NCI-H1930 (cell line): ENCODE measurements at places on chromosomes 2 and 18.

GRCh38 chr2:121004359-121004758 is 268.7 kb downstream of the GLI2 start:
- DNase-seq, result no peak

- DNase-seq, result no peak
These were observed 173.0 kb upstream of the GATA6 start for GRCh38 chr18:21996351-21996826.

- DNase-seq, result no peak
These were observed 76.6 kb upstream of the BCL2L11 start for GRCh38 chr2:111044066-111044465.

DNA sequence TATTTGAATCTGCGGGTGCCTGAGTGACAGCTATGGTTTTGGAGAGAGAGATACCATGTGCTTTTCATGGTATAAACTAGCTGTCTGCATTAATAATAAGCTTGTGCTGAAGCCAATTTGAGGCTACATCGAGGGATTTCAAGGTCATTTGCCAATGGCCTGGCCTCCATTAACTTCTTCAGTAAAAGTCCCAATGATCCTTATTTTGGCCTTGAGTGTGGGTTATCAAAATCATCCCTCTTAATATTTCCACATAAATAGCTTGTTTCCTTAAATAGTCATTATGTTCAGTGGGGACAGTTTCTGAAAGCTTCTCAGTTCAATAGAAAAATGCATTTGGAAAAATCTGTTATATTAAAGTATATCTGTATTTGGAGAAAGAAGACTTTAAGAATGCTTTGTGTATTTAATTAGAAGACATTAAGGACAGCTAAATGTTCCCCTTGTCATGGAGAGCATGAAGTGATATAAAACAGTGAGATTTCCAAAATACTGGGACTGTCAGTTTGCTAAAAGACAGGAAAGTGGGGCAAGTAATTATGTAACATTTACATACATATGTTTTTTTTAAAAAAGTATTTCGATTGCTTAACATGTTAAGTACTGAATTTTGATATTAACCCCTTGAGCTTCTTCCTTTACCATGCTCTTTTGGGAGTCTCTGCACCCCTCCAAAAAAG is 355.5 kb upstream of the ZEB2 start:
- DNase-seq, result no peak

GRCh38 chr2:152421521-152422370 is 86.8 kb downstream of the FMNL2 start:
- no peak for DNase-seq

- DNase-seq, result no peak
These were observed 97.8 kb downstream of the B3GNT2 start for GRCh38 chr2:62293490-62294271.

- no peak for DNase-seq
These were observed 138.7 kb upstream of the L3MBTL4 start for GRCh38 chr18:6553234-6553900.

DNA sequence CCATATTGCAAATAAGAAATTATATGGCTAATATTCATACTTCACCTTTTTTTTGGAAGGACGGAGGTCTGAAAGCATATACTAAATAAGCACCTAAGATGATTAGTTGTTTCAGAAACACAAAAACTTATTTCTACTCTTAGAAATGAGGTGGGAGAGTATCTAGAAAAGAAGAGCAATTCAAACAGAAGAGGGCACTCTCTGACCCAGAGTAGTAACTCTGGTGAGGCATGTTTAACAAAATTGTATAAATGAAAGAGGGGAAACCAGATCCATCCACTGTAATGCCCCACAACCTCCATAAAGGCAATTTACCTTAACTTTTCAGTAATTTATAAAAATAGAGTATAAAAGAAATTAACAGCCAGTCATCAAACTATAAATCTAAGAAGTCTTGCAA is 669.6 kb upstream of the VRK2 start:
- no peak for DNase-seq
